CD4-positive, alpha-beta T cell treated with Interferon alpha-2 for 1 hour (primary cell): ENCODE measurements at places on chromosomes 1 and 21.

- DNase-seq = no peak
These were observed 38.8 kb downstream of the POFUT2 start for GRCh38 chr21:45248893-45249381.

GRCh38 chr1:78619803-78620579 lies at the start of gene IFI44L:
Gene IFI44L, plus strand, starts transcription at chr1:78620448. Its CDS starts 7,468 bp downstream, at chr1:78627916.
- peak; percentile 90 for DNase-seq

DNA sequence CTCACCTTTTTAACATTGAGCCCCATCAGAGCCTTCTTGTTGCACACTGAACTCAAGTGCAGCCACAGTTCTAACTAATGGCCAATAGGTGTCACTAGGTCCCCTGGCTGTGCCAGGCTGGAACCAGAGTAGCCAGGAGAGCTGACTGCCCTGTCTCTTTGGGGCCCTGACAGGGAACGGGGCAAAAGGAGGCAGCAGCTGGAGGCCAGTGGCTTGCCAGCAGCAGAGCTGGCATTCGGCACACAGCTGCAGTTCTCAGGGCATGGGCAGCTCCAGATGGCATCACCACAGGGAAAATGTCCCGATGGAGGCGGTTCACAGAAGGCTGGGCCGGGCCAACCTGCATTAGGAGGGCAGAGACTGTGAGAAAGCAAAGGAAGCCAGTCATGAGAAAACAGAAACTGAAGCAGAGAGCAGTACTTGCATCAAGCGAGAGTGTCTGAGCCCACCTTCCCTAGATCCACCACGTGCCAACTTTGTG lies 188.6 kb downstream of the FCRL5 start:
- no peak for DNase-seq

DNA sequence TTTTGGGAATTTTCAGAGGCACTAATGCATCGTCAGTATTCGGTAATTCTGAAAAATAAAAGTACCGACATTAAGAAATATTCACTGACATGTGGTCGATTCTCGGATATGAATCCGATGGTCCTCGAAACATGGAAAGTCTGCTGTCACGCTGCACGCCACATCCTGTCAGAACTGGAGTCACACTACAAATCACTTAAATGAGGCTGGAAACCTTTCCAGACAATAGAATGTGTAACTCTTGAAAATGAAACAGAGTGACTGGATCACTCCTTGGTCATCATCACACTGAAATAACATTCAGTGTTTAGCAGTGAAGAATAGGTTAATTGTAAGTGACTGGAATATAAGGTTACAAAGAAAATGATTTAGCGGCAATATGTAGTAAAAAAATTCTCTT lies 620.1 kb upstream of the ADAMTS5 start:
- DNase-seq = no peak

DNA sequence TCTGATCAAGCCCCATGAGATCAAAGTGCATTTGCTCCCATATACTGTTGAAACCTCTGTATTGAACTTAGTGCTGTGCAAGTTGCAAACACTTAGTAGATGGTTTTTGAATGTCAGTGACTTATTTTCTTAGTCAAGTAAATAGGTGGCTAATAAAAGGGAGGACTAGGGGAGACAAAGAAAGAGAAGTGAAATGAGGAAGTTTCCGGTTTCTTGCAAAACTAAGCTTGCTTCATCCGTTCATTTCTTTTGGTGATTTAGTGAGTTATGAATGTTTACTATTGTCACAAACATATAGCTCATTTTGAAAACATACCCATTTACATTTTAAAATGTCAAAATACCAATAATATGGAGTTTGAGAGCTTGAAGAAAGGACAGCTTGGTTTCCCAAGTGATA lies 23.0 kb downstream of the ADAMTS5 start:
- DNase-seq = no peak

DNA sequence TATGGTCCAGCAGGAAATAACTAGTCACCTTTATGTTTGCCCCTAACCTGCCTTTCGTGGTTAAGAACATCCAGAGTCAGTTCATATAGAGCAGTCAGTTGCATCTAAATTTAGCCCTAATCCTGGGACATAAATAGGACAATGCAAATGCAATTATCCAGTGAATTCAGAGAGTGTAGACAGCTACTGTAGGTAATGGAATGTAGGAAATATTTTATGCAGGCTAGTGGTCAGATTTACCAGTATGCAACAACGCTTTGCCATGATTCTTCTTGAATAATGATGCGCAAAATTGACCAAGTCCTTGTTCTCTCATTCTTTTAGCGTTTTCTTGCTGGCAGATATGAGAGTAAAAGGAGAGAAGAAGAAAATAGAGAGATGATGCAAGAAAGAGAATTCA lies 165.4 kb downstream of the LMX1A start:
- no peak for DNase-seq

DNA sequence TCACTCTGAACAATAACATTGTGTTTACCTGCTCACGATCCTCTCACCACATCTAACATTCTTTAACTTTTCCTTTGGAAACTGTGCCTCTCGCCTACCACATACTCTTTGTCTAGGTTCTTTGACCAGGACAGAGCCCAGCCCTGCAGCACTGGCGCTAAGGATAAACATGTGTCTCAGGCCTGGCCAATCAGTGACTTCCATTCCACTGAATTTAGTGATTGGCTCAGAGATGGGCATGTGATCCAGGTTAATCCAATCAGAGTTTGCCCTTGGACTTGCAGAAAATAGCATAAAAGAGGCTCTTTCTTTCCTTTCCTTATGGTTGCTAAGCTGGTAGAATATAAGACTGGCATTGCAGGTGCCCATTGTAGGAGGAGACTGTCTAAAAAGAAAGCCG lies 605.7 kb downstream of the MATN1 start:
- no peak for DNase-seq

- DNase-seq = no peak
These were observed 297.9 kb downstream of the GRIK1 start for GRCh38 chr21:29641635-29642550.

DNA sequence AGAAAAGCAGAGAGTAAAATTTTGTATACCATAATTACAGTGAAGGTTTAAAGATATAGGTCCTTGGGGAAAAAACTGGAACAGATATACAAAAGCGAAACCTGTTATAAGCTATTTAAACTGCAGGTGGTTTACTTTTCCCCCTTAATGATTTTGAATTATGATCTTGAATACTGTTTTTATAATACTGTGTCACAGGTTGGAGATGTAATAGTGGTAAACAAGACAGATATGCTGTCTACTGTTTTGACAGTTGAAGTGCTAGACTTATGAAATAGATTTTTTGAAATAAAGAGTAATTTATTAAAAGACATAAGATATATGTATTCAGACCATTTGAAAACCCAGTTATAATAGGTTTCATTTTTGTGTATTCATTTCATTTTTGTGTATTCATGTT lies 129.4 kb downstream of the CD247 start:
- DNase-seq = no peak
